ENCODE measurements at places on chromosomes 11 and 22.

GRCh38 chr11:46216765-46217089 lies 60.7 kb upstream of the CREB3L1 start:
- no peak for DNase-seq

DNA sequence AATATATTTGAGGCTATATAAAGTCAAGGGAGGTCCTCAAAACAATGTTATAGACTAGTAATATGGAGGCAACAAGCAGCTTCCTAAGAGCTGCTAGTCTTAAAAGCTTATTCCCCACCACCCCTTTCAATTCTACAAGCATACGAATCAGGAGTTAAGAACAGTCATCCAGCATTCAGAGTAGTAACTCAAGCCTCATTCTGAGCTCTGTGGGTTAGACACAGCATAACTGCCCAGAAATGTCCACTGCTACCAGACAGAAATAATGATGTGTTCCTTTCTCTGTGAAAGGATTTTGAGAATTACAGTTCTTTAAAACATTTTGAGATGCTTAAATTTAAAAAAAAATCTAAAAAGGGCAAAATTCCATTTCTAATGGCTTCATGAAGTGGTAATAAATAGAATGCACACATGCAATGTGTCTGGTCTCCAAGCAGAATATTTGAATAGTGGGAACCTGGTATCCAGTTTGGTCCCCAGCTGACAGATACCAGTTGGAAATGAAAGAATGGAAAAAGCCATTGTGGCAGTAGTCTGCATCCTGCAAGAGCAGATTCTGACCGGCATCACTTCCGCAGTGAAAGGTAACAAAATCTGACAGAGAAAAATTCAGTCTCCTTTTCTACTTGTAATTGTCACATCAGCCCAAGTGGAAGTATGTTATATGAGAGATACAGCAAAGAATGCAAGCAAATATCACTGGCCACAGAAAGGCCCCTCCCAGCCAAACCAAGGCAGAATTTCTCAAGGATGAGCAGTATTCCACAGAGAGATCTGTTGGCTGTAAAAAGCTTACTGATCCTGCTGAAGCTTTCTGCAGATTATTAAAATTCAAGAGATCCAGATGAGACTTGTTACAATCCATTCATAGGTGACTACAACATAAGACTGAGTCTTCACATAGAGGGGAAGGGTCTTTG lies 310.8 kb upstream of the PITPNB start:
- no peak for DNase-seq

DNA sequence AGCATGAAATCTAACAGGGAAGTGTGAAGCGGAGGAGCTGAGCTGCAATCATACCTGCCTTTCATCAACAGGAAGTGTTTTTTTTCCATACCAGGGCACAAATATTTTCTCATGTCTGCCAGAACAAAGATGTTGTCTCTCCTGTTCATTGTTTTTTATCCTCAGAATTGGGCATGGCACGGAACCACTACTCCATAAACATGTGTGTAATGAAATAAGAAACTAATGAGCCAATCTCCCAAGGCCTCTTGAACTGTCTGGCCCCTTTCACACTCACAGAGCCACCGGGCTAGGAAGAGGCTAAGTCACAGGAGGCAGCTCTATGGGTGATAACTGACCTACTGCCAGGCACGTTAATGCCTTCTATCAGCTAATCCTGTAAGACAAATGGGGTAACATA lies 124.4 kb downstream of the ETS1 start:
- DNase-seq: no peak

GRCh38 chr11:16393340-16393739 lies 37.0 kb upstream of the SOX6 start:
- DNase-seq: no peak

GRCh38 chr11:87063982-87064381 lies 26.2 kb downstream of the TMEM135 start:
- no peak for DNase-seq

GRCh38 chr11:109384873-109385272 lies 37.1 kb upstream of the C11orf87 start:
- DNase-seq: no peak

DNA sequence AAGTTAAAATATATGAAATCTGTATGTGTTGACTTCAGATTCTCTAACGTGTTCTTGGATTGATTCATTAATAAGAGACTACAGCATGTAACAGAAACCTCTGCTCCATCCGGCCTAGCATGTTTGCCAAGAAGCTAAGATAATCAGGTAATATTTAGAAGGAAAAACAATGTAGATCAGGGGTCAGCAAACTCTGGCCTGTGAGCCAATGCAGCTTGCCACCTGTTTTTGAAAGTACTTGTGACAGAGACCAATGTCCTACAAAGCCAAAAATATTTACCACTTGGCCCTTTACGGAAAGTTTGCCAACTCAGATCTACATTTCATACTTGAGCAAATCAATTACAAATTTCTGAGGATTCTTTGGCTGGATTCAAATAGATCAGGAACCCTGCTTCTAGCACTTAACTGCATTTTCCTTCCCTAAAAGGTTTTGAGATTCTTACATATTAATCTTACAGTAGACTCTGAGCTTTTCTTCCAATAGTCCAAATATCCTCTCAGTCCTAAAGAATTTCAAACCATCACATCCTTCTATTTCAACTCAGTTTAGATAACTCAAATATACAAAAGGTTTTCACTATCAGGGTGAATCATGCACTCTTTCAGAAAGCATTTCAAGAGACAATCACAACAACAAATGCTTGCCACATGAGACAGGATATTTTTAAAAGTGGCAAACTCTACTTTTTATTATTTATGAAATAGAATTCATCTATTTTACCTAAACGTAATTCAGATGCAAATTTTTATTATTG lies 29.5 kb downstream of the APOL5 start:
- no peak for DNase-seq

GRCh38 chr11:65774525-65775306 lies 6.1 kb downstream of the AP5B1 start:
- DNase-seq: no peak

Measured in smooth muscle cell of the brain vasculature (primary cell).